ENCODE measurements at places on chromosomes 11 and 22.

DNA sequence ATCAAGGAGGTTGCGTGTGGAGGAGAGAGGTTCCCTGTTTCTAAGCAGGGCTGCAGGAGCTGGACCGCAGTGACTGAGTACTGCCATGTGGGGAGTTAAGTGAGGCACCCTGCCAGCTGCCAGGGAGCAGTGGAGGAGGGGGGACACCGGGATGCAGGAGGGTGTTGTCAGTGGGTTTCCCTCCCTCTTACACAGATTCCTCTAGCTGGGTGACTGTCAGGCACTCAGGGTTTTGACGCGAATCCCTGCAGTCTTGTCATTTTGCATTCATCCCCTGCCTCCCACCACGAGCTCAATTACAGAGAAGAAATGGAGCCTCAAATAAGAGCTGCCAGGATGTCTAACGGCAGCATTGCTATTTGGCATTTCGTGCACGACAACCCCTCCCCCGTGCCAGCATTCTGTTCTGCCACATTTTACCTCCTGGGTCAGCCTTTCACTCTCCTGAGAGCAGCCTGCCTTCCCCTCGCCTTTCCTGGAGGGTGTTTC is 119.8 kb upstream of the SORL1-AS1 start:
- DNase-seq: no peak

DNA sequence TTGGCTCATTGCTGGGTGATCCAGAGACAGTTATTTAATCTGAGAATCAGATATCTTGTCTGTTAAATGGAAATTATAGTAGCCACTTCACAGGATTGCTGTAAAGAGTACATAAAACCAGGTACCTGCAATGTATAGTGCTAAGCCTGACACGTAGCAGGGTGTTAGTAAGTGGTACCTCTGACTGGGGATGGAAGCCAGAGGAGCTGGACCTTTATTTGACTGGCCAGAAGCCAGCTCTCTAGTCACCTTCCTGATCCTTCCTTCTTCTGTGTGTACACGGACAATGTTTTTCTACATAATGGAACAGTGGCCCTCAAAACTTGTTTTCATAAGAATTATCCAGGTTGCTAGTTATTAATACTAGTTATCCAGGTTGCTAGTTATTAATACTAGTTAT is 25.5 kb upstream of the EHF start:
- DNase-seq: no peak

DNA sequence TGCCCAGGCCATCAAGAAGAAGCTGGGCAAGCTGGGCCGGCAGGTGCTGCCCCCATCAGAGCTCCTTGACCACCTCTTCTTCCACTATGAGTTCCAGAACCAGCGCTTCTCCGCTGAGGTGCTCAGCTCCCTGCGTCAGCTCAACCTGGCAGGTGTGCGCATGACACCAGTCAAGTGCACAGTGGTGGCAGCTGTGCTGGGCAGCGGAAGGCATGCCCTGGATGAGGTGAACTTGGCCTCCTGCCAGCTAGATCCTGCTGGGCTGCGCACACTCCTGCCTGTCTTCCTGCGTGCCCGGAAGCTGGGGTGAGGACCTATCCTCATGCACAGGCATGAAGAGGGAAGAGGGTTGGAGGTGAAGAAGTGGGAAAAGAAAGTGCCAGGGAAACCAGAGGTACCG is 5.3 kb upstream of the NHERF4 start:
- no peak for DNase-seq

DNA sequence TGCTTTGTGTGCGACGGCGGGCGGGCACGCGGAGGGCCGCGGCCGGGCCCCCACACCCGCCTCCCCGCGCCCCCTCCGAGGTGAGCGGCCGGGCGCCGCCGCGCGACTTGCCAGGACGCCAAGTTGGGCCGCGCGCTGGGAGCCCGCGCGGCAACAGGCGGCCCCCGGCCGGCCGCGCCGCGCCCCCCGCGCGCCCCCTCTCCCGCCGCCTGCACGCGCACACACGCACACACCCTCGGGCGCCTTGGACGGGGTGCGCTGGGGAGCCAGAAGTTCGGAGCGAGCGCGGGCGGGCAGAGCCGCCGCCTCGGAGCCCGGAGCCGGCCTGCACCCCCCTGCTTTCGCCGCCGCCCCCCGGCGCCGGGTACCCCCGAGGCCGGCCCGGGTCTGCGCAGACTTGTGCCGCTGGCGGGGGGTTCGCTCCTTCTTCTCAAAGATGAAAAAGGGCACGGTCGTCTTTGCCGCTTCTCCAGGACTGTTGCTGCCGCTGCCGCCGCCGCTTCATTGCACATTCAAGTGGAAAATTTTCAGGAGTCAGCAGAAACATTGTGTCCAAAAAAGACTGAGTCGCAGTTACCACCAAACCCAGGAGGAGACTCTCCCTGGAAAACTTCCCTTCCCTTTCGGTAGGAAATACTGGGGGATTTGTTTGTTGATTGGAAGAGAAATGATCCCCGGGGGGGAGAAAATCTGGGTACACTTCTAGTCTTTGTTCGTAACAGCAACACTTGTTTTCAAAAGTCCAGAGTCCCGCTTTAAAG is 895 bp downstream of the TEAD1 start:
- no peak for DNase-seq
